Activated B cell treated with CpG ODN at 0.5 μM for 24 hours (primary cell): ENCODE measurements at places on chromosomes 1 and 21.

GRCh38 chr1:204435381-204435831, 23.8 kb upstream of the PPP1R15B start:
- DNase-seq, result no peak

GRCh38 chr1:179337942-179338560, 27.7 kb upstream of the AXDND1 start:
- DNase-seq, result no peak

DNA sequence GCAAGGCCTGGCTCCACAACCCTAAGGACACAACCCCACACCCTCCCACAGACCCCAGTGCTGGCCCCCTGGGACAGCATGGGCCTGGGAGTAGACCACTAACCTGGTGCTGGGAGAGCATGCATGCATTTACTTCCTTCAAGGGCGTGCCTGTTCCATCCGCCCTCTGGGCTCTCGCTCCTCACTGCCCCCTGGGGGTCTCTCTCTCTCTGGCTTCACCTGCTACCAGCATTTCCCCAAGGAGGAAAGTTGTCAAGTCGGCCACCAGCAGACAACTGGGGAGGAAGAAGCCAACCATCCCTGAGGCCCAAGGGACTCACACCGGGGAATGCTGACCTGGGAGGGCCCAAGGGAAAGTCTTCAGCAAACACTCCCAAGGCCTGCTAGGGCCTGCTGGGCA, 6.5 kb downstream of the LRP8 start:
- DNase-seq, result peak; percentile 24

DNA sequence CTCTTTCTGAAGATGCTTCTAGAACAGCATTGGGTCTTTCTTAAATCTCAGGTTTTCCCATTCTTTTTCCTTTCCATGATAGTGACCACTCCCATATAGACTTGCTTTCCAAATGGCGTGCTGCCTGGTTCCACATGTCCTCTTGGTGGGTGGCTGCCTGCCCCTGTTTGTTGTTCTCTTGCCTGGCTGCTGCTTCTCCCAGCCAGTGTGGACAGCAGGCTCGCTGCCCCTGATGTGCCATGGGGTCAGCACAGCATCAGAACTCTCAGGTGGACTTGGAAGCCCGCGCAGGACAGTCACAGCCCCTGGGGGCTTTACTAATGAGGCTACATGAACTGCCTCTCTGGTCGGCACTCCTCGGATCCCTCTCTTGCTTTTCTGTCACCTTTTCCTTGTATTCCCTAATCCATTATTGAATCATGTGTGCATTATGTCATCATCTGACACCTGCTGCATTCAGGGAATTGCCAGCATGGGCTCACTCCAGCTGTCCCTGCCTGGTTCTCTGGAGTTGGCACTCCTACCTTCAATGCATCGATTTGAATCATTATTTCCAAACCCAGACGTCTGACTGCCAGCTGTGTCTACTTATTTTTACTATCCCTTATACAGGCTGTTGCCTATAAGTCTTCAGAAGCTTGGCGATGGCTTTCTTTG, 100.5 kb upstream of the COA6 start:
- DNase-seq, result no peak

DNA sequence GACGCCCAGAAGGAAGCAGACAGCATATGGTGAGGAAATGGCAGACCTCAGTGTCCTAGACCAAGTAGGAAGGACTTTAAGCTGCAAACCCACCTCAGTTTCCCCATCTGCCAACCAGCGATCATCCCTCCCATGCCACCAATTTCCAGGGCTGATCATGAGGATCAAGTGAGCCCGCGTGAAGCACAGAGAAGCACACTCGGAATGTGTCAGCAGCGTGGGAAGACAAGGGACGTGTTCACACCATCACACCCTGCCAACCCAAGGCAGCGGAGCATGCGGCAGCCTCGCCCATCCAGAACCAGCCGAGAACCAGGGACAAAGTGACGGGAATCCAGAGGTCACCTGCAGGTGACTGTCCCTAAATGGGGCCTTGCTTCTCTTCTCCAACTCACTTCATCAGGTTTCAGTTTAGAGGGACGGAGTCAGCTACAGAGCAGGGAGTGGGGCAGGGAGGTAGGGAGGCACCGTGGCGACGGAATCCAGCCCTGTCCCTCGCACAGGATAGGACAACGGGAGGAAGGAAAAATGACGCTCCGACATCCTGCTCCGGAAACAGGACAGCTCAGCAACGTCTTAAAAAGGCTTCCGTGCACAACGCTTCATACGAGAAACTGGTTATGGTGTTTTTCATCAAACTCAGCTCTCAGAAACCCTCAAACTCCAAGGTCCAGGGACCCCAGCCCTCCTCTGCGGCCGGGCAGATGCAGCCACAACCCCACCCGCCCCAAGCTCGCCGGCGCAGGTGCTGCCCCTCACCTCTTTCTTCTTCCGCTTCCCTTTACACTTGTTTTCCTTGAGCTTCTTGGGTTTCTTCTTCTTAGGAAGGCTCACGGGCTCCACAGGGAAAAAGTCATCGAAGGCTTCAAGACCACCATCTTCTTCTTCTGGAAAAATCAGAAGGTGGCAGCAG, 12.5 kb downstream of the CHD5 start:
- DNase-seq, result no peak

DNA sequence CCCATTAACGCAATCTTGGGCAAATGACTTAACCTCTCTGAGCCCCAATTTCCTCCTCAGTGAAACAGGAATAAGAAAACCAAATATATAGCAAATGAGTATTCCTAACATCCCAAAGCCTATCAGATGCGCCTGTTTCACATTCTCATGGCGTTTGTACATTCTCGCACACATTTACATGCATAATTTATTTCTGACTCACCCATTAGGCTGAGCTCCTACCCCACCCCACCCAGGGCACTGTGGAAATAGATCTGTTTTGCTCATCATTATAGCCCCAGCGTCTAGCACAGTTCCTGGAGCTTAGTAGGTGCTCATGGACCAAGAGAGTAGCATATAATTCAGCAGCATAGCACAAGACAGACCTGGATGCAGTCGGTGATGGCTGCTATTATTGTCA, 146.1 kb upstream of the VANGL1 start:
- DNase-seq, result no peak

DNA sequence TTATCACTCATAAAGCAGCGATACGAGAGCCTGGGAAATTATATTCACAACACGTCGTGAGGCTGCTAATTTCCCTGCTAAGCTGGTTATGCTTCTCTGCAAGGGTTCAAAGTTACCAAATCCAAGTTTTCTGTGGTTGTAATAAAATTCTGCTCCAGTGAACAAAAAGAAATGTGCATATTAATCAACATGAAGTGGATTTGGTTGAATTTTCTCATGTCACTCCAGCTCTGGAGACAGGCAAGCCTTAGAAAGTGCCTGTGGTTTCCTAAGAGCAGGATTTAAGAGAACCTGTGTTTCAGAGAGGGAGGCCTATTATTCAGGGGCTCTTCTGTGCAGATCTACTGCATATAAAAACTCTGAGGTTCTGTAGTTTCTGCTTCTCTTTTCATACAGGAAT, 87.5 kb downstream of the WLS start:
- no peak for DNase-seq

DNA sequence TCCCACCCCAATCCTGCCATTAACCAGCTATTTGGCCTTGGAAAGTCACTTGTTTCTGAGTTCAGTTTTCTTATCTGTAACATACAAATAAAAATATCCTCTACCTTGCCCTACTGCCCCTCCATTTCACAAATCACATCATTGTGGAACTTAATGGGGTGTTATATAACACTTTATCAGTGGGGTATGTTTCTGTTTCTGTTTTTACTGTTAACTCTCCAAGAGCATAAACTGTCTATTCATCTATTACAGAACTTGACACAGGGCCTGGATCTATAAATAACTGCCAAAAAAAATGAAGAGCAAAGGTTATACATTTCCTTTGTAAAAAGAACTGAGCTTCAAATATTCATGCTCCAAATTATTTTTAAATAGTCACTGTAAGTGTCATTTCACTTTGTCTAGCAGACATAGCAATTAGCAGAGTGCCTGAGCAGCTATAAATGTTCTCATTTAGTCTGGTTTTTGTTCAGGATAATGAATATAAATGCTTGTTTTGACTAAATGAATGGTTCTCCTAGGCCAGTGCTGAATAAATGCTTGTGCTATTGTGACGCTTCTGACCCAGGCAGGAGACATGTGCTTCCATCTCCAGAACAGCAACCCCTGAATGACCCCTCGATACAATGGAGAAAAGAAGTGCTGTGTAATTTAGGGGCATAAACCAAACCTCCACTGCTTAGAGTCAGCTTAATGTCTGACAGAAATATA, 7.4 kb downstream of the PIGM start:
- DNase-seq, result no peak

- no peak for DNase-seq
Observed at GRCh38 chr1:66214901-66215300, 319.1 kb upstream of the SGIP1 start.

GRCh38 chr1:9044236-9044635, 18.0 kb upstream of the SLC2A7 start:
- DNase-seq, result no peak

GRCh38 chr1:1229770-1230169, 2.0 kb downstream of the SDF4 start:
- no peak for DNase-seq

DNA sequence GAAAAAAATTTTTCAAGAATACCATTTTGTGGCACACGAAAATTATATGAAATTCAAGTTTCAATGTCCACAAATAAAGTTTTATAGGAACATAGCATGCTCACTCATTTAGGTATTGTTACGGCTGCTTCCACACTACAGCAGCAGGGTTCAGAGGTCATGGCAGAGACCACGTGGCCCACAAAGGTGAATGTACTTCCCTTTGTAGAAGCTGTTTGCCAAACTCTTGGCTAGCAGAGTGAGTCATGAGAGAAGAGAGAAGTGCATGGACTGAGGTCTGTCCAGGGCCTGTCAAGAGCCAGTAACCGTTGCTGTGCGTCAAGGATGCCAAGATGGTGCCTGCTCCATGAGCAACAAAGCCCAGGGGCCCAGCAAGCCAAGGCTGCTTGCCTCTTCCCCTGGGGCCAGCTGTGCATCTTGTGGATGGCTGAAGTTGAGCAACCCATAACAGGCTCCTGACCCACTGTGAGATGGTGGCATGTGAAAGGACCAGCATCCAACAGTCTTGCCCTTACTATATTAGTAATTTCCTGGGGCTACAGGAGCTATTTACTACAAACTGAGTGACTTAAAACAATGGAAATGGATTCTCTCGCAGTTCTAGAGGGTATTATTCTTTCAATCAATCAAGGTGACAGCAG, 64.8 kb upstream of the ATP5PO start:
- no peak for DNase-seq

- DNase-seq, result no peak
Observed at GRCh38 chr1:172332230-172332629, 88.3 kb upstream of the C1orf105 start.

- no peak for DNase-seq
Observed at GRCh38 chr1:109776206-109776835, 12.6 kb upstream of the EPS8L3 start.

GRCh38 chr1:175220853-175221556, 28.4 kb upstream of the KIAA0040 start:
- no peak for DNase-seq

GRCh38 chr1:153945795-153946621, 510 bp downstream of the DENND4B start:
- DNase-seq, result peak; percentile 91

- DNase-seq, result no peak
Observed at GRCh38 chr1:118773656-118774055, 214.5 kb downstream of the TBX15 start.

DNA sequence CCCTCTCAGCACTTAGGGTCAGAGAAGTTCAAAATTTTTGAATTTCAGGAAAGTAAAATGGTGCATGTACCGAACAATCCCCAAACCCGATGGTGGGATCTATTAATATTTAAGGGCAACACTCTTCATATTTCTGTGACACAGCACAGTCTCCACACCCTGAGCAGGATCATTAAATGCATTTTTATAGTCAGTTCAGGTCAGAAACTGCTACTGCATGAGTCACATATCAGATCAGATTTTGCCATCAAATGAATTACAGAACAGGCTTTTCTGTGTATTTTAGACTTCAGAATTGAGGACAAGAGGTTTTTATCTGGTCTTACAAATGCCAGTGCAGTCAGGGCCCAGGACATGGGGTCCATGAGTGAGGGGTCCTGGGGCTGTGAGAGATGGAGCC, 79.2 kb downstream of the RIPK4 start:
- no peak for DNase-seq

DNA sequence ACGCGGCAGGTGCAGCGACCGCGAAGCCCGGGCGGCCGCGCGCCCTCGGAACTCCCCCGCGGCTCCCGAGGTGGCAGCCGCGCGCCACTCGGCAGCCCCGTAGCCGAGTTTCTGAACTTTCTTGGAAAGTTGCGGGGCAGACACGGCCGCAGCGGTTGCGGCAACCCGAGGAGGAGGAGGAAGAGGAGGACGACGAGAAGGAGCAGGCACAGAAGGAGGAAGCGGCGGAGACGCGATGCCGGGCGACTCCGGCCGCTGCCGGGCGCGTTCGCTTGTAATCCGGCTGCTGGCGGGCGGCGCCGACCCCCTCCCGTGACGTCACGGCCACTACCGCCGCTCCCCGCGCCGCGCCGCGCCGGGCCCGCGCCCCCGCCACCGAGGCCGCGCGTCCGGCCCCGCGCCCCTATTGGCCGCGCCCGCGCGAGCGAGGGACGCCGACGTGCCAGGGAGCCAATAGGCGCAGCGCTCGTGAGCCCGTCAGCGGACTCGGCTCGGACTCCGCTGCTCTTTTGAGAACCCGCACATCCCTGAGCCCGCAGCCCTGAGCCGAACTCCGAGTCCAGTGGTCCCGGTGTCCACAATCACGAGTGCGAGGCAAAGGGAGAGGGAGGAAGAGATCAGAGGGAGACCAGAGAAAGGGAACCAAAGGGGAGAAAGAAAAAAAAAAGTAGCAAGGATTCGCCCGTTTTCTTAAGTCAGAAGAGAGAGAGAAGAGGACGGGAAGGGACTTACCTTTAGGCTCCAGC, 736 bp upstream of the BARHL2 start:
- DNase-seq, result no peak

DNA sequence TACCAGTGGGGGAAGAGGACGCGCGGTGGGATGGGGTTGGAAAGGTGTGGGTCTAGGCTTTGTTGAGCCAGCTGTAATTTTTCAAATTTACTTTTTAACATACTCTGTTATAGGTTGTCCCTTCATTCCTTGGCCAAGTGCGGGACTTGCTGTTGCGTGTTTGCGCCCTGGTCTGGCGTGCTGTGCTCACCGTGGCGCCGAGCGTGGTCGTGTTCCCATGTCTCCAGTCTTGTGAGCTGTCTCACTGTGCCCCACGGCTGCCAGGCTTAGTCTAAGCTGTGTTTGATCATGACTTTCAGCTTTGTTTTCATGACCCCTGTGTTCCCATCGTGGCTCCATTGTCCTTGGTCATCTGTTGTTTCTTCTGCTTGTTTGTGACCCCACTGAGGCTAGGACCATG, 26.0 kb downstream of the TRAPPC10 start:
- no peak for DNase-seq
